ENCODE measurements at places on chromosomes 7 and 10.

GRCh38 chr7:116441534-116441933 is 58.0 kb upstream of the CAV2 start:
- no peak for DNase-seq

GRCh38 chr10:132541601-132542011 is 4.0 kb downstream of the INPP5A start:
- no peak for DNase-seq

DNA sequence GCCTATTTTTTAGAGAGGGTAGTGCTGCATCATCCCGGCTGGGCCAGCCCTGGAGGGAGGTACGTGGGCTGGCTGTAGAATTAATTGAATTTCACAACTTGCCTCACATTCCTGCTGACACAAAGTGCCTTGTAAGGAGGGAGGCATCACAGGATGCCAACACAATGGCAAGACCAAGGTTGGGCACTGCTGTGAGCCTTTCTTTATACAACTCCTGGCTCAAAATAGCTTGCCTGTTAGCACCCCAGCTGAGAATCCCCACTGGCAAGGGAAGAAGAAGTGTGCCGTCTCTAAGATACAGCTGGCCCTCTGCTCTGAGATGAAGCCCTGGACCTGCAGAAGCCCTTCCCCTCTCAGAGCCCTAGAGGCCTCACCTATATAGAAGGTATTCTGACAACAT is 873.9 kb downstream of the GRID1 start:
- DNase-seq = no peak

- no peak for DNase-seq
Measured at GRCh38 chr7:233249-234035, 41.1 kb downstream of the FAM20C start.

- DNase-seq = no peak
Measured at GRCh38 chr10:119469846-119470245, 72.7 kb downstream of the RGS10 start.

DNA sequence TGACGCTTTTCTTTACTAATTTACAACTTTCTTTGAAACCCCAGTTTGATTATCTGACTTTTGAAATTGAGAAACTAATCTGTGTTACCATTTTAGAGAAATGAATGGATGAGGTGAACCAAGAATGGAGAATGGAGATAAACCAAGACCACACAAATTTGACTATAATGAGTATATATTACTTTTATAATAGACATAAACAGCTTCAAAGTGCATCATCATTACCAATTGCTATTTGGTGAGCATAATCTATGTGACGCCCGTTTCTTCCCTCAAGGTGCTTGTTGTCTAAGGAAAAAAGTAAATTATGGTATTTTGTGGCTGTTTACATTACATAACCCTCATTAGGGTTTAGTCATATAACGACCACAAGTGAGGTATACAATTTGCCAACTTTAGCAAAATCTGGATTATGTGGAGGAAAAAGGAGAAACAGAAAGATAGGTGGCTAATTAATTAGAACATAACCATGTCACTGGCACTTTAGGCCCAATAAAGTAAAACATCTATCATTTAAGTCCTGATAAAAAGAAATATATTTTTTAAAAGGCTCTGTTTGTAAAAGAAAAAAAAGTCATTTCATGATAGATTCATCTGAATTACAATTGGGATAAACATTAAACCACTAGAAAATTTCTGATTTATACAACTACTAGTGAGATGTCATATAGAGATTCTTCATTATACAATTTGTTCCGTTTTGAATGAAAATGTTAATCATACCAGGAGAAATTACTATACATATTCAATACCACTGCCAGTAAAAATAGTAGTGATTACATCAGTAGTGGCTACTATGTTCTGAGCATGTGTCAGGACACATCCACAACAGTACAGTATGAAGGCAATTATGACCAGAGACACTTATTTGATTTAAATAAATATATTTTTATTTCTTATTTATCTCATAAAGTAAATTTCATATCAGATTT is 118.2 kb upstream of the FAM133B start:
- DNase-seq = no peak

DNA sequence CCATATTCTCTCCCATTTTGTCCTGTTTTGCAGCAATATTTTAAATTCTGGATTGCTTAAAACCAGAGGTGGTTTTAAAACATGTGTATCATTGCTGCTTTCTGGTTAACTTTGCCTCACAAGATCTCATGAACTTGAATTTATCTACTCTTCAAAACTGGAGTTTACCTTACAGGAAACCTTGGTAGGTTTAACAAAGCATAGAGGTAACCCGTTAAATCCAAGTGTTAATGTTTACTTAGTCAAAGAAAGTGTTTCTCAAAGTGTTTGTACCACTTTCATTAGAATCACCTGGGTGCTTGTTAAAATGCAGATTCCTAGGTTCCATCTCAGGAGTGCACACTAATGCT is 44.0 kb upstream of the VDAC2 start:
- no peak for DNase-seq

GRCh38 chr7:15411019-15411418 is 150.8 kb downstream of the AGMO start:
- DNase-seq = no peak

- DNase-seq = no peak
Measured at GRCh38 chr10:29322918-29323317, 34.0 kb downstream of the LYZL1 start.

DNA sequence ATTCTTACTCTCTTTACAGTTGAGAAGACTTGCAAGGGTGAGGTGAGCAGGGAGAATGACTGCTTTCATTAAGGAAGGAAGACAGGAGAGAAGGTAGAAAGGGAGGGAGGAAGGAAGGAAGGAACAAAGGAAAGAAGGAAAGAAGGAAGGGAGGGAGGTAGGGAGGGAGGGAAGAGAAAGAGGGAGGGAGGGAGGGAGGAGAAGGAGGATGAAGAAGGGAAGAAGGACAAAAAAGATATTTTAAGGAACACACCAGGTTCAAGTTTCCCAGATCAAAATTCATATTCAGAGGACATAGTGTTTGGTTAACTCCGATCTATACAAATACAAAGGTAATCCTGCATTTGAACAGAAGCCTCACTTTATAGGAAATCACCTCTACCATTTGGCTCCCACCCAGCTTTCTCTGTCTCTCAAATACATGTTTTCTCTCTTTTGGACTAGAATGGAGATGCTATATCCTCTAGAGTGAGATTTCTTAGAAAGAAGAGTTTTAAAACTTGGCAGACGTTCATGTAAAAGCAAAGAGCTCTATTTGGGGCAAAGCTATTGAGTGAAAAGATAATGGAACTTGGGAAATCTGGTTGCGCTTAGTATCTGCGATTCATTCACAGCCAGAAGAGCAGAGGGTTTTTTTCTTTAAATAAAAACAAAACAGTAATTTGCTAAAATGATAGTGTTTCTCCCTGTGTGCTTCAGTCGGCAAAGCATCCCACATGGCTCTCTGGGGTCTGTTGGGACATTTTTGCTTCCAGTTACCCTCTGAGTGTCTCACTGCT is 261.9 kb upstream of the LYZL1 start:
- no peak for DNase-seq

GRCh38 chr7:3974329-3974728 is 673.3 kb downstream of the SDK1 start:
- DNase-seq = no peak

- no peak for DNase-seq
Measured at GRCh38 chr7:158309868-158310763, 277.5 kb downstream of the PTPRN2 start.

DNA sequence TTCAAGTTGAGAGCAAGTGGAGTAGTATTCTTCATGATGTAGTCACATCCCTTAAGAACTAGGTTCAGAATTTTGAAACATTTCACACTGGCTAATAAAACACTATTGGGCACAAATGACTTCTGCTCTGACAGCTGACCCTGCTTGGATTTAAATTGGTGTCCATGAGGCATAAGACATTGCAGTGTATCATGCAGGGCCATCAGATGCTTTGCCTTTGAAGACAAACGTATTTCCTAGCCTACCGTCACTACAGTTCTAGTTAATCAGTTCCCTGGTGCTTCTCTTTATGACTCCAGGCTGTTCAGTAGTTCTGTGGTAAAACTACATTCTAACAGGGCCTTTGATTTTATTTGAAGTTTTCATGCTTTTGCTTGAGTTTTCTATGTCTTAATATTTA is 168.5 kb upstream of the ZNF804B start:
- DNase-seq = no peak

- no peak for DNase-seq
Measured at GRCh38 chr7:54995610-54996363, 23.0 kb upstream of the EGFR start.

- DNase-seq = no peak
Measured at GRCh38 chr10:98029149-98030092, 1.0 kb downstream of the CRTAC1 start.

- DNase-seq = no peak
Measured at GRCh38 chr7:90574146-90574819, 21.8 kb upstream of the CDK14 start.

DNA sequence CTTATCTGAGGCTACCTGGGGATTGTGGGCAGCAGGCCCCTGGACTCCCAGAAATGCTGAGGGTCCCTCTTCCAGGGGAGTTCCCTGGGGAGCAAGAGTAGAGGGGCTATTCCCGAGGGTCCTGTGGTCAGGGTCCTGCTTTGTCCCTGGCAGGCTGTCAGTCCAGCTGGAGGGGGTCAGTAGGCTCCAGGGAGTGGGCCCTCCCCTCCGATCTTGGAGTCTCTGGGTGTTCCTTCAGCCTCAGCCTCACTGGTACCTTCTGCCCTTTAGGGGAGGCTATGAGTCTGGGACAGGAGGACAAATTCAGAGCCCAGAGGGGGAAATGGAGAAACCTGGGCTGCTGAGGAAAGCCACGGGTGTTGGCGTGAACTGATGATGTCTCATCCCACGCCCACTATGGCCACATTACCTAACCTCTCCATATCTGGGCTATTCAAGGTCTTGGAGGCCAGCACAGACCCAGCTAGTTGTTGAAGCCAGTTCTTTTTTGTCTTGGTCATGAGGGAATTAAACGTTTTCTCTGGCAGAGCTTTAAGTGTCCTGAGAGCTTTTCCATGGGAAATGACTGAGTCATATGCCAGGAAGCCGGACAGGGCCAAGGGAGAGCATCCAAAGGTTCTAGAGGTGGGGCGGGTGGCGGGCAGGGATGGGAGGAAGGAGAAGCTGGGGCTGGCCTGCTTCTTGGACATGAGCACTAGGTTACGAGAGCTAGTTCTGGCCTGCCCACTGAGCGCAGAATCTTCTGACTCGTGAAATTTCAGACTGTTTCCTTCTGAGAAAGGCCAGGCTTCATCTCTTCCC is 6.2 kb downstream of the CALHM2 start:
- no peak for DNase-seq

GRCh38 chr7:55214707-55215106 is 150.4 kb upstream of the LANCL2 start:
- no peak for DNase-seq

GRCh38 chr7:105655500-105656380 is 74.4 kb upstream of the EFCAB10 start:
- DNase-seq = no peak

DNA sequence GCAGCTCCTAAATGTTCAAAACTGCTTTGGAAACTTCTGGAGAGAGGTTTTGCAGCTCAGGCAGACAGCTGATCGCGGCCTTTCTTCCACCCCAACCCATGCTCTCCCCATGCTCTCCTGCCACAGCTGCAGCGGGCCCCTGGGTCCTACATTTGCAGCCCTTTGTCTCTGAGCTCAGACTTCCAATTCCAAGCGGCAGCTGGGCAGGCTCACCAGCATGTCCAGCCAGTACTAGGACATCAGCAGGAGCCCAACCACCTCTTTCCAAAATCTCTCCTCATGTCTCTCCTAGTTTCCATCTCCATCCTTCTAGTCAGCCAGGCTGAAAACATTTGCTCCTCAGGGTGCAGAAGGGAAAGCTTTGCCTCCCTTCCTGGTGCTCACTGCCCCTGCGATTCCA is 6.0 kb downstream of the LEP start:
- DNase-seq = no peak

- DNase-seq = no peak
Measured at GRCh38 chr10:77939561-77940001, 13.0 kb upstream of the DLG5 start.

GRCh38 chr10:48625826-48626134 is 20.9 kb upstream of the ARHGAP22 start:
- DNase-seq = no peak

- DNase-seq = no peak
Measured at GRCh38 chr10:47383261-47384147, 589 bp downstream of the ZNF488 start.

DNA sequence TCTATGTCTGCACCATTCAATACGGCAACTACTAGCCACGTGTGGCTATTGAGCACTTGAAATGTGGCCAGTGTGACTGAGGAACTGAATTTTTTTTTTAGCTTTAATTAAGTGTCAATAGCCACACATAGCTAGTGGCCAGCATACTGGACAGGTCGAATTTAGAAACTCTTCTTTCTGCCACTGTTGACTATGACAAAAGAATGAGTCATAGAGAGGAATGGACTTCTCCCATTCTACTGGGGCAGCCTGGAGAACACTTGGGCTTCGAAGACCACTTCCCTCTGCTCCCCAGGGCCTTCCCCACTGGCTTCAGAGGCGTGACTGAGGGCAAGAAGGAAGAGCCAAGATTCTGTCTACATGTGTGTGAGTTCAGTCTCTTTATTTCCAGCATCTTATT is 137.5 kb downstream of the SNX10 start:
- DNase-seq = no peak

DNA sequence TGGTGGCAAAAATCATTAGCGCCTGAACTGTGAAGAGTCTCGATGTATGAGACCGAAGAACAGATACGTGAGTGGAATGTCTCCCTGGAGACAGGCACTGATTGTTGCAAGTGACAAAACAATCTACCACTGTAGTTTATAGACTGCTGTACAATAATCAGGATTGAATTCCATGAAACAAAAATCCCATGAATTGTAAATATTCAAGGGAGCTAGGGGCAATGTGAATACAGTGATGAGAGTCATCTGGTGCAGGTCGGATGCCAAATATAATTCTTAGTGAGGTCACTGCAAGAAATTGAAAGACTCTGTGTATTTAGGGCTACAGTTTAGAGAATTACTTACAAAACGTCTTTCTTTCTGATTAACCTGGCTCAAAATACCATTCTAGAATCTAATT is 594.4 kb upstream of the VSTM2A start:
- no peak for DNase-seq

GRCh38 chr7:155669717-155670505 is 25.4 kb downstream of the RBM33 start:
- DNase-seq = no peak

- no peak for DNase-seq
Measured at GRCh38 chr10:90148116-90148855, 446.9 kb downstream of the KIF20B start.

- DNase-seq = no peak
Measured at GRCh38 chr10:62330213-62330612, 44.0 kb upstream of the ZNF365 start.

- no peak for DNase-seq
Measured at GRCh38 chr10:35458500-35459448, 122.5 kb downstream of the CCNY start.

Measured in AML-193 (cell line).